Head of caudate nucleus (tissue), 42 donors: ENCODE measurements at places on chromosomes 5 and 9.

GRCh38 chr9:34802916-34803315, 93.0 kb upstream of the CCL21 start:
- no peak for DNase-seq

DNA sequence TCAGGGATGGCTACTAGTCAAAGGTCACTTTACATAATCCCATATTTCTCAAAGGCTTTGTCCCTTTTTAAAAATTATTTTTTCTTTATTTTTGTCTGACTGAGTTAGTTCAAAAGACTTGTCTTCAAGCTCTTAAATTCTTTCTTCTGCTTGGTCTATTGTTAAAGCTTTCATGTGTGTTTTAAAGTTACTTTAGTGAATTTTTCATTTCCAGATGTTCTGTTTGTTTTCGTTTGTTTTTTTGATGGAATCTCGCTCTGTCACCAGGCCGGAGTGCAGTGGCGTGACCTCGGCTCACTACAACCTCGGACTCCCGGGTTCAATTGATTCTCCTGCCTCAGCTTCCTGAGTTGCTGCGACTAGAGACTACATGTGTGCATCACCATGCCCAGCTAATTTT, 55.0 kb upstream of the SNCAIP start:
- DNase-seq = no peak

- peak; percentile 64 for DNase-seq
Measured at GRCh38 chr9:129320575-129321285, 142.7 kb upstream of the IER5L start.

DNA sequence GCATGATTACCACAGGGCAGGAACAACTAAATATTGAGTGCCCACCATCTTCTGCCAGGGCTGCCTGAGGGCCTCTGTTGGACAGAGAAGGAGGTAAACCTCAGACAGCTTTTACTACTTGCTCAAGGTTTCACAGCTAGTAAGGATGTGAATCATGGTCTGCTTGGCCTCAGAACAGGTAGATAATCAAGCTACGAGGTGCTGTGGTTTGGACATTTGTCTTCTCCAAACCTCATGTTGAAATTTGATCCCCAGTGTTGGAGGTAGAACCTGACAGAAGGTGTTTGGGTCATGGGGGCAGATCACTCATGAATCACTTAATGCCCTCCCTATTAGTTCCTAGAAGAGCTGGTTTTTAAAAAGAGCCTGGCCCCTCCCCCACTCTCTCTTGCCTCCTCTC, 541.2 kb upstream of the TRPC7 start:
- DNase-seq = no peak
